ENCODE measurements at places on chromosomes 7 and 10.

DNA sequence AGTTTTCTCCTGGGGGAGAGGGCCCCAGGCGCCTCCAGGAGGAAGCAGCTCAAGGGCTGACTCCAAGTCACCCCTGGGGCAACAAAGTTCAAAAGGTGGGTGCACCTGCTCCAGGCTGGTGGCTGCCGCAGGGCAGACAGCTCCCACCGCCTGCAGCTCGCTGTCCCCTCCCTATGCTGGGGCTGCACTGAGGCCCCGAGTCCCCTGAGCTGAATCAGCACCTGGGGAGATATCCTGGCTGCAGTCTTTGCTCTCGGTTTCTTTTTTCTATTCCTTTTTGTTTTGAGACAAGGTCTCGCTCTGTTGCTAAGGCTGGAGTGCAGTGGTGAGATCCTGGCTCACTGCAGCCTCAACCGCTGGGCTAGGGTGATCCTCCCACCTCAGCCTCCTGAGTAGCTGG lies 183.4 kb downstream of the DNAJB6 start:
- no peak for DNase-seq

DNA sequence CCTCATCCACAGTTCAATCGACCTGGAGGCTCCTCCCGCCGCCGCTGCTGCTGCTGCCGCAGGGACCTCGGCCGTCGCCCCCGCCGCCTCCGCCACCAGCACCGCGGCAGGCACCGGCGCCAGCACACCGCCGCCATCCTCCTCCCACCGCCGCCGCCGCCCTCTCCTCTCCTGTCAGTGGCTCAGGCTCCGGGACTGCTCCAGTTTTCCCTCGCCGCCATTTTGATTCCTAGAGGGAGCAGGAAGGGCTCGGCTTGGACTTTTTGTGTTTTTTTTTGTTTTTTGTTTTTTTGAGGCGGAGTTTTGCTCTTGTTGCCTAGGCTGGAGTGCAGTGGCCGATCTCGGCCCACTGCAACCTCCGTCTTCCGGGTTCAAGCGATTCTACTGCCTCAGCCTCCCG lies 3.0 kb upstream of the MCM10 start:
- no peak for DNase-seq

- DNase-seq, result no peak
Measured at GRCh38 chr10:60363187-60363586, 26.5 kb downstream of the ANK3 start.

GRCh38 chr10:126068322-126068721 lies 172.0 kb downstream of the FANK1 start:
- DNase-seq, result no peak

DNA sequence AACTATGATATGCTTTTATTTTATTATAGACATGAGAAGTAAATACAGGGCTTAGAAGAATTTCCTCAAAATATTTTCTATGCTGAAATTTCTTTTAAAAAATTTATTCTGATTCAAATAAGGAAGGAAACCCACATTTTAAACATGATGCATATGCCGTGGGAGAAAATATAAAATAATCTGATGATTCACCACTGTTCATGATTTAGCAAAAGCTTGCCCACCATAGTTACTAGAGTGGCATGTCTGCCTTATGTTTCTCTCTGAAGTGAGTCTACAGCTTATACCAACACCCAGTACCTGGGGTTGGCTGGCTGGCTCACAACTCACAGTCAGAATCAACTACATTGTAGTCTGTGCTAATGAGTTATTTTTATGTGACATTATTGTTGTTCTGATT lies 102.0 kb downstream of the GNAI1 start:
- no peak for DNase-seq

Measured in hepatocyte (in vitro differentiated cells).